ENCODE measurements at places on chromosomes 6 and 20. TPM values are rescaled to one million over a fixed set of nuclear protein-coding genes. Genes with fewer than 3 reads are reported as not detected.

EYS gene
- not detected for total RNA-seq

ABHD16B gene
- not detected for total RNA-seq

DNA sequence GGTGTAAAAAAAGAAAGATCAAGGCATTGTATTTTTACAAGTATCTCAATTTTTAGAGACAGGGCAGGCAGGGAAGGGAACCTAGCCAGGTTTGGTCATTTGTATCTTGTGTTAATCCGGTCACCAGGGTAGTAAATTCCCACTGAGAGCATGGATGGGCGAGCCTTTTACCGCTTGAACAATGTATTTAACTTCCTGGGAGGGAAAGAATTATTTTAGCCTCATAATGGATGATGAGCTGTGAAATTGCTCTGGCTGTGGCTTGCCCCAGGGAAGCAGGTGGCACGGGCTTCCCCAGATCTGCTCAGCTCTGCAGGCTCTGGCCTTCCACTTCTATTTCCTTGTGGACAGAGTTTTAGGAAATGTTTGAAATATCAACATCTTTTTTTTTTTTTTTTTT is 72.9 kb downstream of the TOX2 start:
- no peak for DNase-seq

GRCh38 chr6:68364271-68364805 is 270.7 kb upstream of the ADGRB3 start:
- no peak for DNase-seq

- DNase-seq, result no peak
These were observed 79.5 kb upstream of the BTBD3 start for GRCh38 chr20:11838076-11838636.

DNA sequence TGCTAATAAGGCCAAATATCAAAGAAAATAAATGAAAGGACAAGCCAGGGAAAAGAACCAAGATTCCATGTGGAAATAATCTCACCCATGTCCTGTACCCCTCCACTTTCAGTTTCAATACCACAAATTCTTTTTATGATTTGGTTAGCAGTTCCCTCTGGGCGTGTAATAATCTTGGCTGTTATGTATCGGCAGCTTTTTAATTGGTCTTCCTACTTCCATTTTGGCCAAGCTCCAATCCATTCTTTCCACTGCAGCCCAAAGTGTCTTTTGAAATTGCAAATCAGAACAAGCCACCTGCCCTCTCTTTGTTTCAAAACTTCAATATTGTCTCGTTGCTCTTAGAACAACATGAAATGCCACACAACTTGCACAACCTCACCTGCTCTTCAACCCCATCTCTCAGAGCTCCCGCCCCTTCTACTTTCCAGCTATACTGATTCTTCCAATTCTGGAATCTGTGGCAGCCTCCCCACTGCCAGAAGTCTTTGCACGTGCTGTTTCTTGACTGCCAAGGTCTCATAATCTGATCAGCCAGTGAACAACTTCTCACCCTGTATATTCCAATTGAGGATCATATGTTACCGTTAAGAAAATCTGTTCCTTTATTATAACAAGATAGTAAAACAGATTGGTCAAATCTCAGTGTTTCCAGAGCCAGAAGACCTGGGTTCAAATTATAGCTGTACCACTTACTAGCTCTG is 354.5 kb downstream of the CBLN4 start:
- no peak for DNase-seq

DNA sequence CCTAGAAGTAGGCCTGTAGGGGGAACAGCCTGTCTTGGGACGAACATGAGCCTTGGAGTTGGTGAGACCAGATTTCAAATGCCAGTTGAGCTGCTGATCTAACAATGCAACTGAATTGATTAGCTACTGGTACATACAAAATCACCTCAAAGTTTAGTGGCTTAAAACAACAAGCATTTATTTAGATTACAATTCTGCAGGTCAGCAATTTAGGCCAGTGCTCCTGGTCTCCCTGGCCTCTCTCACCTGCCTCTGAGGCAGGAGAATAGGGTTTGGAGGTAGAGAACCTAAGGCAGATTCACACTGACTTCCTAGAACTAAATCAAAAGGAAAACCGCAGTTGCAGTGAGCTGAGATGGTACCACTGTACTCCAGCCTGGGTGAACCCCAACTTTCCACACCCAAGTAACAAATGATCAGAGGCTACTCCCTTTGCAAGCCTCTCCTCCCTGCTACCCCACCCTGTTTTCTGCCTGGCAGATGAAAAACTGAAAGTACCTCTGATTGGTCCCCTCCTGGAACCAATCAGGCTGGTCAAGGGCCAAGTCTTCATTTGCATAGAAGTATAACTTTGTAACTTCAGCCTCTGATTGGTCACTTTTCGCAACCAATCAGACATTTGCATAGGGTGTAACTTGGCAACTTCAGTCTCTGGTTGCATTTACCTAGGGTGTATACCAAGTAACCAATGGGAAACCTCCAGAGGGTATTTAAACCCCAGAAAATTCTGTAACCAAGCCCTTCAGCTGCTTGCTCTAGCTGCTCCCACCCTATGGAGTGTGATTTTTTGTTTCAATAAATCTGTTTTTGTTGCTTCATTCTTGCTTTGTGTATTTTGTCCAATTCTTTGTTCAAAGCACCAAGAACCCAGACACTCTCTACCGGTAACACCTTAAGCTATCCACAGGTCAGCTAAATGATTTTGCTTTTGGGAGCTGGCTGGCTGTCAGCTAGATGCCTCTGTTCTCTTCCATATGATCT is 8.1 kb upstream of the UBR2 start:
- DNase-seq, result no peak

DNA sequence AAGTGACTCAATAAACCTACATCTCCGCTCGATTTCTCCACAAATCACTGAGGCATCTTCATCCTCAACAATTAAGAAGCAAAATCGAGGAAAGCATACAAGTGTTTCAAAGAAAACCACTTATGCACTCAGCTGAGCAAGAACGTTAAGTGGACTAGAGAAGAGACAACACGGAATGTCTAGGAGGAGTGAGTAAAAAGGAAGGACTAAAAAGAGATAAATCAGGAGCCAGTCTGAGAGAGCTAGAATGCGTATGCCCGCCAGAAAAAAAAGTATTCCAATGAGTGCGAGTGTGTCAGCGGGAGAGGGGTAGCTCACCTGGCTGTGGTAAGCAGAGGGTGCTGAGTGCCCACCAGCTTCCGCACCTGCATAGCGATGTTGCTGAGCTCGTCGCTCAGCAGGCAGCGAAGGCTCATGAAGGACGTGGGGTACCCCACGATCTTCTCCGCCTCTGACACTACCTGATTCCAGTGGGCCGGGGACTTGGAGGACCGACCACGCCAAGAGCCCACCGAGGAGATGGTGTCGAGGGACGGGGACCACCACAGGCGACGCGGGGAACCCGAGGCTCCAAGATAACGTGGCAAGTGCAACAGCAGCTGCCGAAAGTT is 587 bp downstream of the PDSS2 start:
- no peak for DNase-seq
